ENCODE measurements at places on chromosomes 3 and 15.
A peak's percentile ranks its signal among the peaks of the same experiment; 100 is the strongest.

- no peak for DNase-seq
Measured at GRCh38 chr3:96756516-96756915, 57.9 kb upstream of the EPHA6 start.

- no peak for DNase-seq
Measured at GRCh38 chr3:71690341-71690841, 34.8 kb downstream of the EIF4E3 start.

DNA sequence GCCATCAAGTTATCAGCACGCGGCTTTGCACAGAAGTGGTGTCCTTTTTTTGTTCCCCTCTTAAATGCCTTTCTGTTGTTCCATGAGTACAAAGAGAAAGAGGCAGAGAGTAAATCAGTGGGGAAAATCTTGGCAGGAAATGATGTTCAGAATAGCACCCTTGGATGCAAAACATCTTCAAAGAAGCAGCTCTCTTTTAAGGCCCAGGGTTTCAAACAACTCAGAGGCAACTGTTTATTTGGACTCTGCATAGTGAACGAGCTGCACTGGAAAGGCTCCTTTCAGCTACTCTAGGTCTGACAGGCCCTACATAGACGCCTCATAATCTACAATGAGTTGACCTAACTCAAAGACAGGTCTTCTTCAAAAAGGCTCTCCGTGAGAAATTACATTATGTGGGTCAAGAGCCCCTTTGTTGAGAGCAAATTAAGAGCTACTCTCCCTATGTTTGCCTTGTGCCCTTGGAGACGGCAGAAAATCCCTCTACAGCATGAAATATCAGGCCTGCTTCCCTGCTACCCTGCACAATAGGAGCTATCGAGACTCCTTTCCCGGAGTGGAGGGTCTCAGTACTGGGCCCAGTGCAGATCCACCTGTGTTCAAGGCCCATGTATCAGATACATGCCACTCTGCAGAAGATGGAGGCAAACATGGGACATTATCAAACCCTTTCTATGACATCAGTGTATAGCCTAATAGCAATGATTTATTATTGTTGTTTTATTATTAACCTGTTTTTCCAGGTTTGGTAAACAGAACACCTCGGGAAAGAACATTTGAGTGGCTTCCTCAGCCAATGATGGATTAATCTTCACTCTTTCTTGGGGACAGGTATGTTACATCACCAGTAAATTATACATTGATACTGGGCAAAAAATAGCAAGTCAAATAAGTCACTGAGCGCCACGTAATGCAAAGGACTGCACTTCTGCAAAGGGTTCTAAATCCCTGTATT lies 53.1 kb downstream of the HEG1 start:
- DNase-seq, result no peak

GRCh38 chr15:56495533-56495932 lies 30.6 kb upstream of the MNS1 start:
- DNase-seq, result no peak

GRCh38 chr3:155869691-155870090 lies 759 bp upstream of the GMPS start:
- DNase-seq, result no peak

DNA sequence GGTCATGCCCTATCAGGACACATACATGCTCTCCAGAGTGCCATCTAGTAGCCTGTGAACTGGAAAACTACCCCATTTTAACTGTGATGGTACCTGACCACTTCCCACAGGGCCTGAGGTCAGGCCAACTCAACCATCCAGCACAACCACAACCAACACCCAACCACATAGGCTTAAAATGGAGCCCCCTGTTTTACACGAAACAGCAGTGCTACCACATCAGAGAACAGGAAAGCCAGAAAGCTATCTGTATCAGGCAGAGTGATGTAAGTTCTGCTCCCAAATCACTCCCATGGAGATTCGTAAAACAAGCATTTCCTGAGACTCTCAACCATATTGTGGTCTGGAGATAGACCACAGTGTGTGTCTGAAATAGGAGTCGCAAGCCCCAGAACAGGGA lies 1017.3 kb upstream of the EPHA6 start:
- no peak for DNase-seq

- no peak for DNase-seq
Measured at GRCh38 chr3:66475386-66476020, 25.3 kb downstream of the LRIG1 start.

DNA sequence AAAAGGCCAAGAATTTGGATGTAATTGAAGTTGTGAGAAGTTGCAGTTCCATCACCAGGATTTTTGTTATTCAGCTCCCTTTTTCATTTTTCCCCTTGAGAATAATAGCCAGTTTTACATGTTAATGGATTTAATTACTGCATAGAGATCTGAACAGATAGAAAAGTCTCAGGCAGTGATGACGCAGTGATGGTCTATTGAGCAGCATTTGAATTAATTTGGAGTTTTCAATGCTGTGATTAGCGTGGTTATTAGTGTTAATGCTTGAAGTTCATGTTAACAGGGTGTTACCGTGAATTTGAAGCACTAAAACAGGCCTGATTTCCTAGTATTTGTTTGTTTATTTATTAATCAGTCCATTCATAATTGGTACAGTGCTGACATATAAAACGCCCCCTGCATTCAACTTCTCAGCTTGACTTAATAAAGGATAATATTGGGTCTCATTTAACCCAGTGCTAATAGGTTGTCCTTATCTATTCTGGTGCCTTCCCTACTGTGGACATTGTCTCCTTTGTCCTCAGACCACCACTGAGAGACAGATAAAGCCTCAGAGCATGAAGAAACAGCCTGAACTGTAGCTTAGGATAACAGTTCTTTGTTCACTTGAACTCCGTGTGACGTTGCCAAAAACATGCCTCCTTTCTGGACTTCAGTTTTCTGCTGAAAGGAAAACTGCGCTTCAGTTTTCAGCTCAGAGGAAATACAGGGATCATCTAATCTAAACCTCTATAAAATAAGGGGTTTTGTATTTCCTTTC lies 82.4 kb downstream of the RTP4 start:
- DNase-seq, result no peak

GRCh38 chr3:102979682-102980354 lies 545.0 kb downstream of the ZPLD1 start:
- DNase-seq, result no peak

DNA sequence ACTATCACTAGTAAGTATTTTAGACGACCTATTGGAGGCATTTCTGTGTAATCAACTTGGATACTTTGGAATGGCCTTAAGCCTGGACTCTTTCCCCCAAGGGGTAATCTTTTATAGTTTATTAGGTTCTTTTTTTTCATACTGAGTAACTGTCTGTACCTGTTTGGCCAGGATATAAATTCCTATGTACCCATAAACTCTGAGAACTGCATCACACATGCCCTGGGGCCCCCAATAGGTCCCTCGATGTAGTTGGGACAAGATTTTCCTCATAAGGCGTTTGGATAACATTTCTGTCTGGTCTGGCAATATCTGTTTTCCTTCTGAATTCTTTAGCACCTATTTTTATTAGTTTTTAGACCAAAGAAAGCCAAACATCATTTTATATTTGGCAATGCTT lies 86.4 kb upstream of the WNT7A start:
- no peak for DNase-seq

- no peak for DNase-seq
Measured at GRCh38 chr3:165817160-165817709, 20.0 kb downstream of the BCHE start.

- no peak for DNase-seq
Measured at GRCh38 chr15:33915571-33916407, 52.5 kb upstream of the CHRM5 start.

GRCh38 chr3:140529558-140529957 lies 148.3 kb upstream of the TRIM42 start:
- no peak for DNase-seq

- no peak for DNase-seq
Measured at GRCh38 chr3:88046766-88047165, 12.0 kb downstream of the CGGBP1 start.

- DNase-seq, result no peak
Measured at GRCh38 chr3:152038490-152038889, 165.0 kb downstream of the SUCNR1 start.

DNA sequence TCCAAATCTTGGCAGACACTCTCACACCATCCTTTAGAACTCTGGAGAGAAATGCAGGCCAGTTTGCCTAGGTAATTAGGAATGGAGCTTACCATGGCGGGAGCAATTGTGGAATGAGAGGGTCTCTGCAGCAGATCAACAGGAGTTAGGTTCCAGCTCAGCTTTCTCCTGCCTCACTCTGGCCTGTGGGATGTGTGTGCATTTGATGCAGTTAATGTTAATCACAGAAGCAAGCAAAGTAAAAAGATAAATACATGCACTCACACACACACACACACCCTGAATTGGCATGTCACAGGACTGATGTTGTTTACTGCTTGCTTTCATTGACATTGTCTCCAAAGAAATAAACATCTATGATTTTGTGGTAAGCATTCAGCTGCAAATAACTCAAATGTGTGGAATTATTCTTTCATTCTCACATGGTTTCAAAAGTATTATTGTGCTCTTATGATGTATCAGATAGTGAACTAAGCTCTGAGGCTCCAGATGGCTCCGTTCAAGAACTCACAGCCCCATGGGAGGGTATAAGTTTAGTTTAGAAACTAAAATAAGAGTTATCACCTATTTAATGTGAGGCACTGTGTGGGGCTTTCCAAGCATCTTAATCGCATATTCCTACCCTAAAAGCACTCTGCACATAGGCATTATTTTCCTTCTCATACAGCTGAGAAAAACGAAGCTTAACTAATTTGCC lies 31.3 kb upstream of the BFSP2 start:
- DNase-seq, result no peak

GRCh38 chr15:68298336-68298735 lies 20.8 kb downstream of the FEM1B start:
- no peak for DNase-seq

- no peak for DNase-seq
Measured at GRCh38 chr15:52037889-52038505, 19.0 kb downstream of the MAPK6 start.

DNA sequence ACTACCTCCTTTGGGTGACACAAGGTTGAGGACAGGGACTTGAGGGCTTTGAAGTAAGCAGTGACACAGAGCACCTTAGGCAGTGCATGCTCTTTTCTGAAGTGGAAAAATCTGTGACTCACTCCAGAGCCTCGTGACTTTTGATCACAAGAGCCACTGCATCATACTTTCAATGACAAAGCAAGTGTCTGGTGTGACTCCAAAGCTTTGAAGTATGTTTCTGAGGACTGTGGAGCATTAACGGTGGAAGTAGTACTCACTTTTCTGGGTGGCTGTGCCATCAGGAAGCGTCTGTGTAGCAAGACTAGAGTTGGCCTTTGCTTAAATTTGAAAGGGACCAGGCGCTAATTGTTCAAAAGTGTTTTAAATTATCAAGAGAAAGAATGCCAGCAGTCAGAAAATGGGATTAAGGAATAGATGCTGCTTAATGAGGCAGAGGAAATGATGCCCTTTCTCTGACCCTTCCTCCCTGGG lies 210.7 kb upstream of the TRIM42 start:
- DNase-seq, result no peak

DNA sequence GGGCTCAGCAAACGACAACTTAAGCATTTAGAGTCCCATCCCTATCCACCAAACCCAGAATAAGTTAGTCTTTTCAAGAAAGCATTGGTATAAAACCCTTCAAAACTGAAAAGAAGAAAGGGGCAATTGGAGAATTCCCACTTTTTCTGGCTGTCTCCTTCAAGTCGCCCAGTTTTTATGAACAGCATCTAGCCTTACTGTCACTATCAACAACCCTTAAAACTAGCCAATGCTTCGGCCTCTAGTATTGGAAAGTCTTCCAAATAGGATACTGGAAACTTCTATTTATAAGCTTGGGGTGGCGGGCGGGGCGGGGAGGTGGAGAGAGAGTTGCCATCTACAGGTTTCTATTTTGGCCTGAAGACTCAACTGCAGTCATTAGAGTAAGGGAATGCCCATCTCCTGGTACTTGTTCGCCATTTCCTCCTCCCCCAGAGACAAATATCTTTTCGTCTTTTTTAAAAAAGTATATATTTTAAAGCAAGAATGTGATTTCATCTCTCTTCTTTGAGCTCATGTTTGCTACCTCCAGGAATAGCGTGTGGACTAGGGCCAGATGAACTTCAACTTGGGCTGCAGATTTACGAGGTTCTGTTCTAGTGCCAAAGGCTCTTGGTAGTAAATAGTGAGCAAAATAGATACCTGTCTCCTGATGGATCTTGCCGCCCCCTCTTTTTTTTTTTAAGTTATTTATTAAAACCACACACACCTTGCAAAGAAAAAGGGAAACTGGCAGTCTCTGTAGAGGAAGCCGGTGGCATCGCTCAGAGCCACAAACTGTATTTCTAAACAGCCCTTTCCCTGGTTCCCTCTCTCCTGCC lies 2.7 kb downstream of the BCL6 start:
- DNase-seq, result peak; percentile 38

DNA sequence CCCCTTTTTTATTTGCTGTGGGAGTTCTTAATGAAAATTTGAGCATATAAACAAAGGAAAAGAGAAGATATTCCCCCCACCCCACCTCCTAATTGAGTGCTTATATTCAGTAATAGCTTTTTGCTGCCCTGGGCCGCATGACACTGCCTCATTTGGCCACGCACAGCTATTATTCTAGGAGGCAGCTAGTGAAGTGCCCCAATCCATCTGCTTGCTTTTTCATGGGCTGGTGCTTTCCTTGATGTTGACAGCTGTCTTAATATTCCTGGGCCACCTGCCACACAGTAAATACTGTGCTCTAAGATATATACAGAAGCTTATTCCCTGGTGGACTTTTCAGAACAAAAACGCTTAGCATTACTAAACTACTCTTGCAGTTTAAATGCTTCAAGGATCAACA lies 3.8 kb upstream of the CRYBG3 start:
- DNase-seq, result no peak

GRCh38 chr3:88209356-88209755 lies 59.6 kb downstream of the C3orf38 start:
- DNase-seq, result no peak

GRCh38 chr3:158261371-158261991 lies 151.6 kb downstream of the RSRC1 start:
- DNase-seq, result no peak

- DNase-seq, result peak; percentile 5
Measured at GRCh38 chr3:65342084-65342683, 654.4 kb upstream of the ADAMTS9 start.

Data from germinal center (tissue), 1 donor.